WTC11 (cell line): ENCODE measurements at places on chromosomes 4 and X.

DNA sequence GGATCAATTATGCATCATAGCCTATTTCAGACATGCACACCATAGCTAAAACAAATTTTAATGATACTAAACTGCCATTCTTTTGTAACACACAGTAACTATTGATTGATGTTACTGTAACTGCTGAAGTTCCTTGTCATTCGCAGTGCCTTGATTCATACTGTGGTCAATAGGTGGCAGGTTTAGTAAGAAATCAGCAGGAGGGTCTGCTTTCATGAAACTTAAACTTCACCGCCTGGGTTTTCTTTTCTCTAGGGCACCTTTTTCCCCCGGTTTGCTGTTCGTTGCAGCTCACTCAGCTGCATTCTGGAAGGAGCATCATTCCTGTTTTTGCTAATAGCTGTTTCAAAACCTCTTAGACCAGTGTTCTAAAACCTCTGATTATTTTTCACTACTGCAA is 88.1 kb downstream of the RPA4 start:
- DNase-seq: no peak

DNA sequence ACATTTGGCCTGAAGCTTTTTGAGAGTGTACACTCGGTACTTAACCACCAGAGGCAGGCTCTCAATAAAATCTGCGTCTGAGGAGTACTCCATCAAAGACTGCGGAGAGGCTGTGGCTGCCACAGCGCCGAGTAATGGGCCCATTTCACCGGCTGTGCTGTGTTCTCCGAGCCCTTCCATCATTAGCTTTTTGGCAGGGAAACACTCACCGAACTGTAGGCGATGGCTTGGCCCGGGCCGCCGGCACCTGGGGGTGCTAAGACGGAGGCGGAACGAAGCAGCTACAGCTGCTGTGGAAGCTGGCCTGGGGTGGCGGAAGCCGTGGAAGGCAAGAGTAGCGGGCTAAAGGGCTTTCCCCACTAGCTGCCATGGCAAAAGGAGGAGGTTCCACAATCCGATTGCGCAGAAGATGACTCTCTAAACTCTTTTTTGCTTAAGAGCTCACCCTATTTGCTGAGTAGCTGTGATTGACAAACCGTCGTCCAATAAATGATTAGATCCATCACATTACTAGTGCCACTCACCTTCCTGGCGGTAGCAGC is 48.5 kb upstream of the PABPC1L2A start:
- peak; percentile 17 for DNase-seq

DNA sequence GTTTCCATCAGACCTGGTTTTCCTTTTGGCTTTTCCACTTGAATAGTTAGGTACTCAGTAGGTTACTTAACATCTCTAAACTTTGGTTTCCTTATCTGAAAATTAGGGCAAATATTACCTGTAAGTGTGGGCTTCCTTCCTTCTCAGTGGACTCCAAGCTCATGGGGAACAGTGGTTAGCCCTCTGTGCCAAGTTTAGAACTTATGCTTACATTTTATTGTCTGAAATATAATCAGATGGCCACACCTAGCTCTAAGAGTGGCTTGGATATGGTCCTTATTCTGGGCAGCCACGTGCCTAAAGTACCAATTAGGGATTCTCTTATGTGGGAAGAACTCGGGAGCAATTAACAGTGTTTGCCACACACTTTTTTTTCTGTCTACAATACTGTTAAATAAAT is 133.9 kb downstream of the UCHL1 start:
- DNase-seq: no peak

DNA sequence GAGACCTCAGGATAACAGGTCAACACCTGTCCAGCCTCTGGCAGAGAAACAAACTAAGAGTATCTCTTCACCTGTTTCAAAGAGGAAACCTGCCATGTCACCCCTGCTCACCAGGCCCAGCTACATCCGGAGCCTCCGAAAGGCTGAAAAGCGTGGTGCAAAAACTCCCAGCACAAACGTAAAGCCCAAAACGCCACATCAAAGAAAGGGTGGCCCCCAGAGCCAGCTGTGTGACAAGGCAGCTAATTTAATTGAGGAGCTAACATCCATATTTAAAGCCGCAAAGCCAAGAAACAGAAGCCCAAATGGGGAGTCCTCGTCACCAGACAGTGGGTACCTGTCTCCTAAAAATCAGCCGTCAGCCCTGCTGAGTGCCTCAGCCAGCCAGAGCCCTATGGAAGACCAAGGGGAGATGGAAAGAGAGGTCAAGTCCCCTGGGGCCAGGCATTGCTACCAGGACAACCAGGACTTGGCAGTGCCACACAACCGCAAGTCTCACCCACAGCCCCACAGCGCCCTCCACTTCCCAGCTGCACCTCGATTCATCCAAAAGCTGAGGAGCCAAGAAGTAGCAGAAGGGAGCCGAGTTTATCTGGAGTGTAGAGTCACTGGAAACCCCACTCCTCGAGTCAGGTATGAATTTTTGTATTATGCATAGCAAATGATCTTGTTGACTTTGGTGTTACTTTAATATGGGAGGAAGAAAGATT is 15.1 kb downstream of the PALLD start:
- DNase-seq: peak; percentile 13

GRCh38 chrX:112814496-112814895 is 26.1 kb downstream of the AMOT start:
- no peak for DNase-seq

GRCh38 chr4:16120720-16121119 is 36.9 kb upstream of the PROM1 start:
- no peak for DNase-seq

- no peak for DNase-seq
Observed at GRCh38 chr4:40536032-40536431, 93.6 kb downstream of the RBM47 start.

- DNase-seq: no peak
Observed at GRCh38 chr4:188162698-188163097, 23.5 kb downstream of the TRIML1 start.

- DNase-seq: no peak
Observed at GRCh38 chr4:138945840-138946239, 69.7 kb upstream of the NOCT start.

DNA sequence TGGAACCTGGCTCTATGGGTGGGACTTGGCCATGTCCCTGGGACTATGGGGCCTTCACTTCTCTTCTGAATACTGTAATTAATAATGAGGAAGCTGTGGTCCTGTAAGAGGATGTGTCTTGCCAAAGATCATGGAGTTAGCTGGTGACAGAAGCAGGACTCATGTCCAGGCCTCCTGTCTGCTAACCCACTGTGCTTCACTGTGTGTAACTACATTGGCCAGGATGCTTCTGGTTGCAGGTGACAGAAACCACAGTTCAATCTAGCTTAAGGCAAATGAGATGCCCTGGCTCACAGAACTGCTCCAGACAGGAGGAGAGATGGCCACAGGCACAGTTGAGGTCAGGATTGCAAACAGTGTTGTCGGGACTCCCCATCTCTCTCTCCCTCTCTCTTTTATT is 3.1 kb downstream of the MTMR1 start:
- no peak for DNase-seq

DNA sequence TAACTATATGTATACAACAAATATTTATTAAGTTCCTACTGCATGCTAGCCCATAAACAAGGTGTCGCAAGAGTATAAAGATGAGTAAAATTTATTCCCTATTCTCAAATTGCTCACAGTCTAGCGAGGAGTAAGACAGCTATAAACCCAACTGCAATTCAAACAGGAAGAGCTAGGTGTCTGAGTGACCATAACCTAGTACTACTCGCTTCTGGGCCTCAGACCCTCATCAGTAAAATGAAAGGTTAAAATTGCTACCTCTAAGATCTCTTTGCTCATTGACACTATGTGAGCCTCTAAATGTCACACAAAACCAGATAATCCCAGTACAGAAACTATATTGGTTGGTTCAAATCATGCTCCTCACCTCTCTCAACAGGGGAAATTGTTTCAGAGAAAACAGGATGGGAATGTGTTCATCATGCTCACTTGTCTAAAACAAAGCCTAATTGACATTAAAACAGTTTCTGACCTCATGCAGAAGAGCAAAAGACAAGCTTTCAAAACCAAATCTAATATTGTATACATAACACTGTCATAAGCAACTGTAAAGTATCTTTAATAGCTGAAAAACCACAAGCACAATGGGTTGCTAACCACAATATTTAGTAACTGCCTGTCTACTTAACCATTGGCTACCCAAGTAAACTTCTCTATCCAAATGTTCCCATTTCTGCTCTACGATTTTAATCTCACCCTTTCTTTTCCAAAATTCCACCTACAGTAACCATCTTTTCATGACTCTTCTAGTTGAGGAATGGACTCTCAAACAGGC is 264.6 kb upstream of the FMR1 start:
- DNase-seq: no peak

DNA sequence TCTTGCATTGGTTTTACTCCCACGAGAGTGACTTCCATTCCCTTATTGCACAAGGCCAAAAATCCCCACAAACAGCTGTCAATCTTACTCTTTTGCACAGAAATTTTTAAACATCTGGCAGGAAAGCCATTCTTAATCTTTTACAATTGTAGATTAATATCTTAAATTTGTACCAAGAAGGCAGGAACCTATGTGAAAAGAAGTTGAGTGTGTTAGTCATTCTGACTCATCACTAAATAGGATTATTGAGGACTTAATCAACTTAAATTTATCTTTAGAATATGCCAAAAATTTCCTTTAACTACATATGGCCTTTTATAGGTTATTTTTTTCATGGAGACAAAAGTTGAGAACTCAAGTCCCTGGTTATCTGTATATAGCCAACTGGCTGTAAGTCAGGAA is 49.0 kb upstream of the VEGFC start:
- no peak for DNase-seq

DNA sequence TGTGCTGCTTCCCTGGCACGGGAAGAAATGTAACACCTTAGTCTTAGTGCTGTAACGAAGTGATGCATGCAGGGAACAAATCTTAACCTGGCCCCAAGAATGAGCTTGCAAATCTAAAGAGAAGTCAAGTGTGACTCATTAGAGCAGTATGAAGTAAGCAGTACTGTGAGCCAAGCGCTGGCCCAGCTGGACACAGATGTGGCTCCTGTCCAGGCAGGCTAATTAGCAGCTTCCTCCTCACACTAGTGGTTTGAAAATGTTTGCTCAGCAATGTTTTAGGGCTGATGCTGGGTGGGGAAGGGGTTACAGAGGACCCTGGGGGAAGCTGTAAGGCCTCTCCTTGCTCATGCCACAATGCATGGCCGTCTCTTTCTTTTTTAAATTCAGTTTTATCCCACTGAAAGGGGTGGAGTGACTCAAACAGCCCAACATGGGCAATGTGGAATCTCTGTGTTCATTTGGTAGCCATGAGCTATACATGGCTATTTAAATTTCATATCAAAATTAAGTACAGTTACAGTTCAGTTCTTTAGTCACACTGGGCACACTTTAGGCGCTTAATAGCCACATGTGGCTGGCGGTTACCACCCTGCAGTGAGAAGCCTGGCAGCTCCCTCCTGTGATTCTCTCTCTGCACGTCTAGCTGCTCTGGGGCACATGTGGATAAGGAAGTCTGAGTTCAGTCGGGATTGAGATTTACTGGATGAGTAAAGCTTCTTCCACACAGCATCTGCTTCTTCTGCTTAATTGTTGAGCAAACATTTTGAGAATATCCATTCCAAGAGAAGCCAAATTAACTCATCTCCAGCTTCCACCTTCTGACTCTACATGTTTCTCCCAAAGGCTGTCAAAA is 48.8 kb downstream of the MAP7D2 start:
- no peak for DNase-seq

DNA sequence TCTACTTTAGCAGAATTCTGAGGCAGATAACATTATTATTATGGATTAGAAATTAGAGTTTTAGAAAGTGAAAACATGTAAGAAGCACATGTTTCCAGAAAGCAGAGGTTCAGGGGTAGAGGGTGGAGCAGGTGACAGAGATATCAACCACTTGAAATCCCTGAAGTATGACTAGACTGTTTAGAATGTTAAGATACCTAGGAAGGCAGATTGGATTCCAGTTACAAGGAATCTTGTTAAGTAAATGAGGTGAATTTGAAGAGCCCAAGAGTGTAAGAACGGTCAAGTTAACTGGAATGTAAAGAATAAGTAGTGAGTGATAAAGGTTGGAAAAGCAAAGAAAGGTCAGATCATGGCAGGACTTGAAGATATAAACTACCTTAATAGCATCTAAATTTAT is 37.6 kb downstream of the ARSJ start:
- DNase-seq: no peak

GRCh38 chr4:79381161-79381560 is 26.9 kb downstream of the GK2 start:
- no peak for DNase-seq

- no peak for DNase-seq
Observed at GRCh38 chrX:30065226-30065625, 150.1 kb upstream of the MAGEB2 start.

GRCh38 chr4:101651778-101652177 is 138.8 kb upstream of the BANK1 start:
- DNase-seq: no peak

DNA sequence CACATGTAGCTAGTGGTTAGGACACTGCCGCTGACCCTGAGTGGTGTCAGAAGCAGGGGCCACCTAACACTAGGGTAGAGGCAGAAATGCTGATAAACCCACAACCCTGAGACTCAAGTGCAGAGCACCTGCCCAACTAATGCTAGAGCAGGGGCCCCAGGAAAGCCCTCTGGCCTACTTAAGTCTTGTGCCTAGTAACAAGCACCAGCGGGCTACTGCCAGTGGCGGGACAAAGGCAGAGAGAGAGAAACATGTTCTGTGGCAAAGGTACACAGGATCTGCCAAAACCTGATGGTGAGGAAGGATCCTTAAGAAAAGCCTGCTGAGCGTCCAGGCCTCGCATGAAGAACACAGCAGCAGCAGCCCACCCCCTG is 172.4 kb downstream of the PRDM5 start:
- no peak for DNase-seq

GRCh38 chr4:87005369-87005689 is 70.5 kb downstream of the AFF1 start:
- DNase-seq: no peak

DNA sequence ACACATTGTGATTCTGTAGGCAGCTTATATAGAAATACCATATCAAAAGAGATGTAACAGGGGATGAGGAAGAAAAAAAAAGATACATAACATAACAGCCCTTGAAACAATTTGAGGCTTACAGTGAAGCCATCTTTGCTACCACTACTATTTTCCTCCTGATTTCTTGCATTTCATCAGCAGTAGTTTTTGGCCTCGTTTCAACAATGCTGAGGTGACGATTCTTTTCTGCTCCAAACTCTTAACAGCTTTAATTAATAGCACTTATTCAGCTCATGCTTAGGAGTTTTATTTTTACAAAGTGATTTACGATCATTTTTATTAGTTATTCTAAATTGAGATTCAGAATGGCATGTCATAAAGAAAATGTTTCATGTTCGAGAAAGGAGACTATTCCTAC is 163.2 kb downstream of the DCK start:
- DNase-seq: no peak

DNA sequence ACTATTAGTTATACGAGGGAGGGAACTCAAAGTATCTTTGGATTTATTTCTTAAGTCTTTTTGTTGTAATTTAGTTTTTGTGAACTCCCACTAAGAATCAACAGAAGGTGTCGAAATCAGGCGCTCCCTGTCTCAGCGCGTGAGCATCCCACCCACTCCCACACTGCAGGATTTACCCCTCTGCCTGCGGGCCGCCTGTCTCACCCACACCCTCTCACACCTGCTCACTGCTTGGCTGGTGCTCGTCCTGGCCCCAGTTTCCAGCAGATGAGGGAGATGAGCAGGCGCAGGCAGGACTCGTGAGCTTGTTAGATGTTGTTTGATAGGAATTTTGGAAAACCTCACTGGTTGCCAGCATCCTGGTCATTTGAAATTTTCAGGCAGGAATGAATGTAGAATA is 20.8 kb upstream of the HGFAC start:
- no peak for DNase-seq
